Smooth muscle cell of trachea (primary cell): ENCODE measurements at places on chromosomes 1 and 21. TPM values are rescaled to one million over a fixed set of nuclear protein-coding genes. Genes with fewer than 3 reads are reported as not detected.

Gene ARHGAP29
- 36.7 and 84.1 TPM in 2 replicates for total RNA-seq

Gene TPR
- total RNA-seq, result 63.0 and 90.3 TPM in 2 replicates

Gene NUDT4B
- total RNA-seq, result 8.3 and 17.0 TPM in 2 replicates

Gene TRPM2
- total RNA-seq, result under 0.01 TPM in 1 of 2 replicates, not detected in the other

Gene CLCNKB
- under 0.01 TPM in 1 of 2 replicates, not detected in the other for total RNA-seq

Gene NKAIN1
- total RNA-seq, result 0.33 TPM in 1 of 2 replicates, not detected in the other

Gene HTR6
- total RNA-seq, result under 0.01 TPM in 1 of 2 replicates, not detected in the other

Gene CRP
- not detected in 2 replicates for total RNA-seq

Gene AQP10
- total RNA-seq, result under 0.01 TPM in 1 of 2 replicates, not detected in the other

Gene GFI1
- total RNA-seq, result 0.15 TPM in 1 of 2 replicates, not detected in the other

Gene NBPF4
- not detected in 2 replicates for total RNA-seq

Gene LHX8
- total RNA-seq, result under 0.01 TPM in 1 of 2 replicates, not detected in the other

Gene CSDE1
- 798 and 886 TPM in 2 replicates for total RNA-seq

Gene FGR
- total RNA-seq, result 0.17 and 0.29 TPM in 2 replicates

Gene SGIP1
- total RNA-seq, result 26.5 and 34.6 TPM in 2 replicates

Gene IL20
- total RNA-seq, result not detected in 2 replicates
